Esophagus muscularis mucosa (tissue), 4 donors: ENCODE measurements at places on chromosomes 16 and 17. TPM values are rescaled to one million over a fixed set of nuclear protein-coding genes. Genes with fewer than 3 reads are reported as not detected.

Gene MT2A
- total RNA-seq, result 124 TPM

Gene RRN3
- 23.7 TPM for total RNA-seq

Gene CCDC92B
- total RNA-seq, result not detected

Gene HS3ST3A1
- 10.4 TPM for total RNA-seq

Gene HS3ST4
- total RNA-seq, result not detected

Gene KIAA0513
- 20.3 TPM for total RNA-seq

Gene SPDYE4
- not detected for total RNA-seq

Gene NEUROD2
- not detected for total RNA-seq

Gene USP43
- 0.17 TPM for total RNA-seq

Gene HIC1
- total RNA-seq, result 53.4 TPM

Gene SOCS1
- total RNA-seq, result 6.0 TPM

Gene TPSD1
- total RNA-seq, result 2.7 TPM

Gene CD300A
- 4.1 TPM for total RNA-seq

- DNase-seq, result peak; percentile 94
Measured at GRCh38 chr16:81181013-81181720, 57.3 kb upstream of the BCO1 start.

GRCh38 chr16:69935740-69936139 lies 15.4 kb upstream of the CLEC18A start:
- no peak for DNase-seq

- no peak for DNase-seq
Measured at GRCh38 chr16:56424791-56425438, 430 bp downstream of the AMFR start.

DNA sequence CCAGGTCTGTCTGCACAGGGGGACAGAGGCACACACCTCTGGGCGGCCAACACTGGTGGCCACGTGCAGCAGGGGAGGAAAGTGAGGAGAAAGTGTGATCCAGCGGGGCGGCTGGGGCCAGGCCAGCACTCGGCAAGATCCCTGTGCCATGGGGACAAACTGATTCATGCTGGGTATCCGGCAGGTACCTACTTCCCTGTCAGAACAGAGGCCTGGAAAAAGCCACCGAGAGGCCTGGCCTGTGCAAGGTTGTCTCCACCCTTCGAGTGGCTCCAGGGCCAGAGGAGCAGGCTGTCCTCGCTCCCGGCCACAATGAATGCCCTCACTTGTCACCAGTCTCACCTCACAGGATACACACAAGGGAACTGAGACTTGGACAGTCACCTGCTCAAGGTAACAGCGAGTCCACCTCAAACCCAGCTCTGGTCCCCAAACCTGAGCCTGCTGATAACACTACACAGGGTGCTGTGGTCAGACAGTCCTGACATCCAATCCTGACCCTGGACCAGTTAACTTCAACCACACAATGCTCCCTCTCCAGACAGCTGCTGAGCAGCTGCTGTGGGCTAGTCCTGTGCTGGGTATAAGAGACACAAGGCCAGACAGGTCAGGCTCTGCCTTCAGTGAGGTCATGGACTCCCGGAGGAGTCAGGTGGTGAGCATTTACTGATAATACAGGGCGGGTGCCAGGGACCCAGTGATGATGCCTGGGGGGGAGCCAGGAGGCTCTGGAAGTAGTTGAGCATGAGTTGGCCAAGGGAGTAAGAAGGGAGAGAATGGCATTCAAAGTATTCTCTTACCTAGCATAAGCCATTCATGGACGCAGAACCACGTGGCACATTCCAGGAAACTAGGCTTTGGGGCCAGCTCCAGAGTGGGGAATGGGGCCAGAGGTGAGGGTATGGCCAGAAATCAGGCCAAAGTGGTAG lies 53.0 kb downstream of the VAC14 start:
- DNase-seq, result no peak

- DNase-seq, result no peak
Measured at GRCh38 chr16:71430744-71431143, 11.1 kb downstream of the TLE7 start.

DNA sequence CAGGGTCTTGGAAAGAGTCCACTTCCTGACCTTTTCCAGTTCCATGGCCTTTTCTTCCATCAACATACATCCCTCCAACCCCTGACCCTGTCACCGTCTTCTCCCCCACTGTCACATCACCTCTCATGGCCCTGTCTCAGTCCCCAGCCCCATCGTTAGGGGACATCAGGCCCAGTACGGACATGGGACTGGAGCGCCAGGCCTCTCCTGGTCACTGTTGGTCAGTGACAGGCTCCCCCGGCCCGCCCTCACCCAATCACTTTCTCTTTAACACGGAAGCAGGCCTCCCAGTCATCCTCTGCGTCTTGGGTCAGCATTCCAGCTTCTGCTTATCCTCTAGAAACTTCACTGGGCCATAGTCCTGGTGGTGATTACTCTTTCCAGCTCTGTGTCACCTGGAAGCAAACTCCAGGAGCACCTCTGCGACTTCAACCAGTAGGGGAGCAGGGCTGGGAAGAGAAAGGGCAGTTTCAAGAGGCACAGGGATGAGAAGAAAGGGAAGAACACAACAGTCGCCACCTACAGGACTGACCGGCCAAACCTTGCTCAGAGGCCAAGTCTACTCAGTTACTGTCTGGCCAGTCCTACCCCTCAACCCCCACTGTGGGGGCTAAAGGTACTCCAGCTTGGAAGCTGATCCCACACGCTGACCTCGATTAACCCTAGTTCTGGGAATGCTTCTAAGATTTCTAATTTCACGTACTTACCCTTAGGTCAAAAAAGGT lies 15.9 kb upstream of the ICAM2 start:
- no peak for DNase-seq

GRCh38 chr16:89174877-89175276 lies 3.3 kb downstream of the CDH15 start:
- no peak for DNase-seq

DNA sequence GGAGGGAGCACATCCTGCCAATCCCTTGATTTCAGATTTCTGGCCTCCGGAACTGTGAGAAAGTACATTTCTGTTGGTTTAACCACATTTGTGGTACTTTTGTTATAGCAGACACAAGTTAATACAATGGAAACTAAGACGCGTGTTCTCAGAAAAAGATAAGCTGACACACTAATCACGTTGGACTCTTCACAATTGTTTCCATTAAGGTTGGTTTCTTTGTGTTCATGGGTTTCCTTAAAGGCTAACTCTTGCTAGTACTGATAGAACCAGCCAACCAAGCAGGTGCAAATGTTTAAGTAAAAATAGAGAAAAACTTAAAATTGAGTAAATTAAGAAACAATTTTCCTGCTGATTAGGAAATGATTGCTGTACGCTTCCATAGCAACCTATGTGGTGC lies 59.4 kb downstream of the CMC2 start:
- DNase-seq, result no peak

DNA sequence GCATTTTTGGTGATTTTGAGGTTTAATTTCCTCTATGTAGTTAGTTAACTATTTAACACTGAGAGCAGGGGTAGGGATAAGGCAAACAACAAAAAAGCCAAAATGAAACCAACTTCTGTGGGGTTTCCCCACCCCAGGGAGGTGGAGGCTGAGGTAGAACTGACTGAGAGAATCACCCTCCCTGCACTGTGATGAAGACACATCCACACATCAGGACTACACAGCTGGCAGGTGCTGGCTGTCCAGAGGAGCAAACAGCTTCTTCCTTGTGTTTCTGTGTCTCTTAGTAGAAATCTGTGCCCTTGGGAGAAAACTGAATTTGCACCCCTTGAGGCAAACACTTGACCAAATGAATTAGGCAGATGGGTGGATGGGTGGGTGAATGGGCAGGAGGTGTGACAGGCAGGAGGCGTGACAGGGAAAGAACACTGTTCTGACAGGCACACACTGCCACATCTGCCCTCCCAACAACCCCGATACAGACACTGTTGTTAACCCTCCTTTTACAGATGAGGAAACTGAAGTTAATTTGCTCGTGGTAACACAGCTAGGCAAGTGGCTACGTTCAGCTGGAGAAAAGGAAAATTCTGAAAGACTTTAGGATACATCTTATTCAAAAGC lies 62.9 kb upstream of the AMZ2 start:
- no peak for DNase-seq

GRCh38 chr16:276426-277077 lies 808 bp upstream of the RGS11 start:
- no peak for DNase-seq

DNA sequence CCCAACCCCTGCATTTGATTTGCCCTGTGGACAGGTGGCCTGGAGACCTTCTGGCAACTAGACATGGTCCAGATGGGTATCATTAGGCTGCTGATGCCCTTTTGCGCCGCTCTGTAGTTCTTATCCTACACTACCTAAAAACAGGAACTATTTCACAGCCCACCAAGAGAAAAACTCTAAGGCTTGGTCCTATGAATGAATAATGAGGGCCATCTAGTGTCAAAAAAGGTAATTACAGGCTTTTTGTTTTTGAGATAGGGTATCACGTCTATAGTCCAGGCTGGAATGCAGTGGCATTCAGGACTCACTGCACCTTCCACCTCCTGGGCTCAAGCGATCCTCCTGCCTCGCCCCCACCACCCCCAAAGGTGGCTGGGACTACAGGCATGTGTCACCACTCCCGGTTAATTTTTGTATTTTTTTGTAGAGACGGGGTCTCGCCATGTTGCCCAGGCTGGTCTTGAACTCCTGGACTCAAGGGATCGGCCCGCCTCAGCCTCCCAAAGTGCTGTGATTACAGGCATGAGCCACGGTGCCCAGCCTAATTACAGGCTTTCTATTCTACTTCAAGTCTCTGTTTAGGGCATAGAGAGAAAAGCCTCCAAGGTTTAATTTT lies 20.9 kb downstream of the COIL start:
- DNase-seq, result no peak

DNA sequence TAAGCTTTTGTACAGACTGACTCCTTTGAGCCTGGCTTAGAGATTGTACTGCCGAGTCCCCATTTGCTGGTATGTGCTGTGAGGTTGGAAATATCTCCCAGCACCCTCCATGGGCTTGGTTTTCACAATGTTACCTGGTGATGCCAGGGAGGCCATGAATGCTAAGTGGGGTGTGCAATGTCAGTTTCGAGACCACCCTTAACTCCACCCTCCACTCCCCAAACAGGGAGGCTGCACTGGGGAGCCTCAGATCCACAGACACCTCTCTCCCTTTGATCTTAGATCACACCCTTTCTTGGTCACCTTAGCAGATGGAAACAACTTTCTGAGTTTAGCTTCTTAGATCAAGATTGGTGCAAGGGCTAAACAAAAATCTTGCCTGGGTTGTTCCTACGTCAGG lies 28.6 kb upstream of the PIK3R6 start:
- no peak for DNase-seq

DNA sequence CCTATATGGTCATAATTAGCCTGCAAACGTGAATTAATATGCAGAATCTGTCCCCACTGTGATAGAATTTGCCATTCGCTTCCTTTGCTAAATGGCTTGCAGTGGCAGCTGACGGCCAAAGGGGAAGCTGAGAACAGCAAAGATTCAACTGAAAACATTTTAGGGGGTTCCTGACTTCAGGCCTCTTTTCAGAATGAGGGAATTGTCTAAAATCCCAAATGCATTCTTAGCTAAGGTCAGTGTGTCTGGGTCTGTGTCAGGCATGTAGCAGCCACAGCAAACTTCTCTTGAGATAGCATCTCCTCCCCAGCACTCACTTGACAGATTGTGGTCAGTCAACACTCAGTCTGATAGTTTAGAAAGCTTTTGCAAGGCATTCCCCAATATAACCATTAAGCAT lies 701.1 kb downstream of the WWOX start:
- DNase-seq, result no peak

GRCh38 chr17:39618246-39618913 lies 8.4 kb upstream of the PPP1R1B start:
- DNase-seq, result no peak

GRCh38 chr16:10971560-10971961 lies 27.2 kb downstream of the CLEC16A start:
- no peak for DNase-seq

GRCh38 chr17:8949061-8949661 lies 16.3 kb downstream of the PIK3R5 start:
- no peak for DNase-seq

GRCh38 chr17:6870841-6871240 lies 39.3 kb upstream of the TEKT1 start:
- no peak for DNase-seq

DNA sequence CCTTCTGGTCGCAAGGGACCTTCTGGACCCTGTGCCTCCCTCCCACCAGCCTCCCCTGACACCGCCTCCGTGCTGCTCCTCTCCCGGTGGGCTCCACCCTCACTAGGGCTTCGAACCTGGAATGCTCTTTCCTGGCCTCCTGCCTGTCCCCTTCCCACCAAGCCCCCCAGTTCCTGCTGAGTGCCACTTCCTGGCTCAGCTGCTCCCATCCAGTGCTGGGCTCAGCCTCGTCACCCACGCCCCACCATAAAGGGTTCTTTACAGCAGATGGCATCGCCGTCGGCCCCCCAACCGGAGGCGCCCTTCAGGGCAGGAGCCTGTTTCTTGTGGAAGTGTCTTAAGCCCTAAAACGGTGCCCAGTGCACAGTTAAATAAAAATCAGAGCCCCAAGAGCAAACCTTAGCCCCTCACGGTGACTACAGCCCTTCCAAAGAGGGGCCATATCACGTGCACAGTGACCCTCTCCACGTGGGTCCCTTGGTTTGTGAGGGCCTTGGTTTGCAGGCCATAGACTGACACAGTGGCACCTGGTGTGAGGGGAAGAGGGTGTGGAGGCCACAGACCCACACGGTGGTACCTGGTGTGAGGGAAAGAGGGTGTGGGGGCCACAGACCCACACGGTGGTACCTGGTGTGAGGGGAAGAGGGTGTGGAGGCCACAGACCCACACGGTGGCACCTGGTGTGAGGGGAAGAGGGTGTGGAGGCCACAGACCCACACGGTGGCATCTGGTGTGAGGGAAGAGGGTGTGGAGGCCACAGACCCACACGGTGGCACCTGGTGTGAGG lies 111.4 kb downstream of the METRNL start:
- DNase-seq, result no peak

- DNase-seq, result no peak
Measured at GRCh38 chr17:81117672-81118198, 47.6 kb upstream of the PVALEF start.

DNA sequence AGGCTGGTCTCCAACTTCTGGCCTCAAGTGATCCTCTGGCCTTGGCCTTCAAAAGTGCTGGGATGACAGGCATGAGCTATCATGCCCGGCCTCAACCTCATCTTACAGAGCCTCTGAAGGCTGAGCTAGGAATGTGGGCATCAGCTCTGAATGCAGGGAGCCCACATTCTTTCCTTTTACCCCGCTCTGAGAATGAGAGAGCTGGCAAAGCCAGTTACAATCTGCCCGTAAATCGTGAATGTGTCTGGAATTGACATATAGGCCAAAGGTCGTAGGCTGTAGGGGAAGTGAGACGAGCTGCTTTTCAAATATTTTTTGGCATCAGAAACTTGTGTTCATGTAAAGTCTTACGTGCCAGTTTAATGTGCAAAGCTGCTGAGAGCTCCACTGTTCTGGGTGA lies 4.5 kb downstream of the TMEM238L start:
- no peak for DNase-seq

GRCh38 chr17:27562777-27563455 lies 68.1 kb upstream of the LGALS9 start:
- no peak for DNase-seq
